ENCODE measurements at places on chromosomes 6 and 20.
A peak's percentile ranks its signal among the peaks of the same experiment; 100 is the strongest.

GRCh38 chr6:156984178-156984738, 207.1 kb downstream of the ARID1B start:
- peaks cover 90% of the 10 kb centered on the region for H3K4me1 ChIP-seq
- peak overlapping the region; percentile 71 for H3K27ac ChIP-seq
- H3K27me3 ChIP-seq: no peaks in the 10 kb centered on the region
- peak overlapping the region; percentile 18 for H3K4me3 ChIP-seq

DNA sequence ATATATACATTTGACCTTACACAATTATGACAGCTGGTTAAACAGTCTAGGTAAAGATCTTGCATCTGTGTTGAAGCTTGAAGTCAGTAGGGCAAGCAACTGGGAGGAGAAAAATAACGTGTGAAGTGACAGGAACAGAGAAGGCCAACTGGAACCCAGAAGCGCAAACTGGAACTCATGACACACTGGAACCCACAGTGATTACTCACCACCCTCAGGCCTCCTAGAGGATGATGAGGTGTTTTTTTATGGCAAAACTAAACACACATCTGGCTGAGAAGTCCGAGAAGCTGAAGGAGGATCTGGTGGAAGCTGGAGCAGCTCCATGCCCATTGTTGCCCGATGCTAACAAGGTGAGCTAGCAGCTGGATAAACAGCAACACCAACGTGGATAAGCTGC, 108.1 kb downstream of the TMEM200A start:
- no peaks in the 10 kb centered on the region for H3K36me3 ChIP-seq
- H3K4me3 ChIP-seq: no peak overlapping the region
- no peaks in the 10 kb centered on the region for H3K4me1 ChIP-seq
- no peak for ATAC-seq

DNA sequence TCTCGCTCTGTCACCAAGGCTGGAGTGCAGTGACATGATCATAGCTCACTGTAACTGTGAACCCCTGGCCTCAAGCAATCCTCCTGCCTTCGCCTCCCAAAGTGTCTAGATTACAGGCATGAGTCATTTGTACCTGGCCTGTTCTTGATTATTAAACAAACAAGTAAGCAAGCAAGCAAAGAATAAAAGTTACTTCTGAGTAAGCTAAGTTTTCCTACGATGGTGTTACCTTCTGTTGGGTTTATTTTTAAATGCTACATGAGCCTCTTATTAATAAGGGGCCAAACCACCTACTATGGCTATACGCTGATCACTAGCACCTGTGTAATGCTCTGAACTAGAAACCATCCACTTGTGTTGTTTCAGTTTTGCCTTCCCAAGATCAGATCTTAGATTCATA, 50.8 kb downstream of the IL22RA2 start:
- H3K27ac ChIP-seq: peak overlapping the region; percentile 59
- H3K27me3 ChIP-seq: no peaks in the 10 kb centered on the region
- no peak for ATAC-seq

- H3K27me3 ChIP-seq: peaks cover under 1% of the 10 kb centered on the region
- H3K4me1 ChIP-seq: peaks cover 15% of the 10 kb centered on the region
- H3K27ac ChIP-seq: no peak overlapping the region
- peaks cover 14% of the 10 kb centered on the region for H3K36me3 ChIP-seq
Measured at GRCh38 chr6:28303570-28303969, 22.2 kb downstream of the PGBD1 start.

- H3K27me3 ChIP-seq: peaks cover 32% of the 10 kb centered on the region
- no peak overlapping the region for H3K4me3 ChIP-seq
- H3K27ac ChIP-seq: no peak overlapping the region
- H3K36me3 ChIP-seq: no peaks in the 10 kb centered on the region
- no peak for ATAC-seq
Measured at GRCh38 chr6:148217921-148218320, 124.7 kb upstream of the SASH1 start.

DNA sequence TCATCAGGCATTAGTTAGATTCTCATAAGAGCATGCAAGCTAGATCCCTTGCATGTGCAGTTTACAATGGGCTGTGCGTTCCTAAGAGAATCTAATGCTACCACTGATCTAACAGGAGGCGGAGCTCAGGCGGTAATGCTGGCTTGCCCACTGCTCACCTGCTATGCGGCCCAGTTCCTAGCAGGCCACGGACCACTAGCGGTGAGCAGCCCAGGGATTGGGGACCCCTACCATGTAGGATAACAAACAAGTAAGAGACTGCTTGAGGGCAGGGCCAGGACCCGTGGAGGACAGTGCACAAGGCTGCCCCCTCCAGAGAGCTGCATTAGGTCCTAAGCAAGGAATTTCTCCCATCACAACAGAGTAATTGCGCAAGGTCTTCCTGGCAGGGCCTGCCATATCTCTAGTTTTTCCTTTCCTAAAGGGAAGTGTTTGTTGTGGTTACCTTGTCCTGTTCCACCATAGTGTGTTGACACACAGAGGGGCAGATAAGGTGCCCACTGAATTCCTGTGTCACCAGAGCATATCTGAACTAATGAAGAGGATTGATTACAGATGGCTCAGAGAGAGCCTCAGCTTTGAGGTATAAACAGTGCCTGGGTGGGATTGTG, 58.0 kb downstream of the PACRG start:
- peak; percentile 8 for ATAC-seq
- H3K4me3 ChIP-seq: no peak overlapping the region
- H3K27me3 ChIP-seq: no peaks in the 10 kb centered on the region

GRCh38 chr6:41055149-41055548, 2.1 kb downstream of the APOBEC2 start:
- ATAC-seq: no peak
- peaks cover 21% of the 10 kb centered on the region for H3K4me1 ChIP-seq
- H3K36me3 ChIP-seq: peaks cover 26% of the 10 kb centered on the region
- no peak overlapping the region for H3K4me3 ChIP-seq

DNA sequence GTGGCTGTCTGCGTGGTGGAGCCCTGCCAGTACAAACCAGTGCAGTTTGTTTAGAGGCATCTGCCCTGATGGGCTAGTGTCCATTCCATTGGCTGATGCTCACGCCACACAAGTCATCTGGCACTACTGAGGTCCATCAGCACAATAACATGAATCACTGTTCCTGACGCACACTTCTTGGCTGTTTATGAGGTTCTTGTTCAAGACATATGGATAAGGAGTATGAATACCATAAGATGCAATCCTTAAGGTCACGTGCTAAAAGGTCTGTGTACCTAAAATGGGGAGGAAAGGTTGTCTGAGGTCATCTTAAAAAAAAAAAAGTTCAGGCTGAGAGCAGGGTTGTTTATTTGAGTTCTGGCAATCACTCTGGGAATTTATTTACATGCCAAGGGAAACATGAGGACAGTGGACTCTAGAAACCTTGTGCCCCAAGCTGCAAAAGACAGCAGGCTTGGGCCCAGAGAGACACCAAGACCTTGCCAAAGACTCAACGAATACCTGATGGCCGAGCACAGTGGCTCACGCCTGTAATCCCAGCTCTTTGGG, 54.1 kb upstream of the SHLD1 start:
- H3K36me3 ChIP-seq: no peaks in the 10 kb centered on the region
- no peak overlapping the region for H3K4me3 ChIP-seq
- H3K27ac ChIP-seq: no peak overlapping the region
- ATAC-seq: no peak
- H3K4me1 ChIP-seq: peaks cover 8% of the 10 kb centered on the region

GRCh38 chr20:23257106-23257761, 93.4 kb upstream of the NXT1 start:
- H3K27ac ChIP-seq: no peak overlapping the region
- H3K27me3 ChIP-seq: peaks cover 28% of the 10 kb centered on the region
- ATAC-seq: no peak
- H3K36me3 ChIP-seq: no peaks in the 10 kb centered on the region

DNA sequence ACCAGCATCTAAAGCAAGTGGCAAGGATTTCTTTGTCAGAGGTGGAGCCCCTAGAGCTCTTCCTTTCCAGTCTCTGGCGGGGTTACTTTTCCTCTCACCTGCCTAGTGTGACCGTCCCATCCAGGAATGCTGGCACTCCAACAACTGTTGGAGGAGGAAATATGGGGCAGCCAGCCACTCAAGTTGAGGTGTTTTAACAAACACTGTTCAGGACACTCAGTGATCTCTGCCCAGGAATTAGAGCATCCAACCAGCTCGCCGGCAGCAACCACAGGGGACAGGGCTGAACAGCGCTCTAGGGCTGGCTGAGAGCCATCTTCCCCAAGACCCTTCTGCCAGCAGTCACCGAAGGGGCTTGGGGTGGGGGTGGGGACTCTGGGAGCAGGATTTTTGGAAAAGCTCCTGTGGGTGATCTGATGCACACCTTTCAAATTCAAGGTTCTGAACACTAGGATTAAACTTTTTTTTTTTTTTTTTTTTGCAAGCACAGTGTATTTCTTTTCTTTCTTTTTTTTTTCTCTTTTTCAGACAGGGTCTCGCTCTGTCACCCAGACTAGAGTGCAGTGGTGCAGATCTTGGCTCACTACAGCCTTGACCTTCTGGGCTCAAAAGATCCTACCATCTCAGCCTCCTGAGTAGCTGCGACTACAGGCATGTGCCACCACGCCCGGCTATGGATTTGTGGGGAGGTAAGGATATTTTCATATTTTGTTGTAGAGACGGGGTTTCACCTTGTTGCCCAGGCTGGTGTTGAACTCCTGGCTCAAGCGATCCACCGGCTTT, 28.4 kb upstream of the KCNK16 start:
- no peaks in the 10 kb centered on the region for H3K36me3 ChIP-seq
- H3K27me3 ChIP-seq: no peaks in the 10 kb centered on the region
- no peak for ATAC-seq
- H3K4me1 ChIP-seq: peaks cover 7% of the 10 kb centered on the region
- H3K27ac ChIP-seq: no peak overlapping the region
- H3K4me3 ChIP-seq: no peak overlapping the region

- no peaks in the 10 kb centered on the region for H3K27me3 ChIP-seq
- no peak overlapping the region for H3K4me3 ChIP-seq
- H3K36me3 ChIP-seq: peaks cover 29% of the 10 kb centered on the region
- H3K4me1 ChIP-seq: peaks cover 57% of the 10 kb centered on the region
Measured at GRCh38 chr6:116663308-116663707, 5.3 kb downstream of the ZUP1 start.

DNA sequence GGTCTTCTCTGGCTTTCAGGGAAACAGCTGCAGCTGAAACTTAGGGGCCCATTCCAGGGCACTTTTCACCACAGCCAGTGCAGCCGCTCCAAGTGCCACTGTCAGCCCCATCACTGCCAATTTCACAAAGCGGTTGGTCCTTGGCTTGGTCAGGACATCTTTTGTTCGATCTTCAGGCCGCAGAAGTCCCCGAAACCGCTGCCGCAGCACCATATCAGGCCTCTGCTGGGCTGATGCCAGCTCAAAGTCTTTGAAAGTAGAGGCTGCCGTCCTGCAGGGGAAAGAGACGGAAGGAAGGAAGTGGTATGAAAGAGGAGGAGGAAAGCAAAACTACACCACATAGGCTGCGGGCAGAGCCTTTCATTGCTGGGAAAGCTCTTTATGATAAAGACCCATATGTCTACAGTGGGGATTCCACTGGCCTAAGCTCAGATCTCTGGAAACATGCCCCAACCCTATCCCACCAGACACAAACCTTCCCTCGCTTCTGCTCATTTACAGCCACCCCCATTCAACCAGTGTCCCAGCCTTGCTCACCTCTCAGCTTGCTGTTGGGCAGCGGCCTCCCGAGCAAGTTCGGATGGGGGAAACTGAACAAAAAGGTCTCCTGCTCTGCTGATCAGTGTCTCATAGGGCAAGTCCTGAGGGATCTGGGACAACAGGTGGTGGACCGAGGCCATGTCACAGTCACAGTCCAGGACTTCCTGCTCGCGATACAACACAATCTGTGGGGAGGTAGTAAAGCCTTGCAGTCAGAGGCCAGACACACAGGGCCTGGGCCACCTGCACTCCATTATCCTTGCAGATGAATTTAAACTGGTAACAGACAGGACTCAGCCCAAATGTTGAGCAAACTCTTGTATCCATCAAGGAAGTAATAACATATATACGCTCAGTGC, 23.5 kb downstream of the TBC1D20 start:
- H3K27ac ChIP-seq: peak overlapping the region; percentile 68
- H3K4me3 ChIP-seq: peak overlapping the region; percentile 19
- H3K27me3 ChIP-seq: no peaks in the 10 kb centered on the region

DNA sequence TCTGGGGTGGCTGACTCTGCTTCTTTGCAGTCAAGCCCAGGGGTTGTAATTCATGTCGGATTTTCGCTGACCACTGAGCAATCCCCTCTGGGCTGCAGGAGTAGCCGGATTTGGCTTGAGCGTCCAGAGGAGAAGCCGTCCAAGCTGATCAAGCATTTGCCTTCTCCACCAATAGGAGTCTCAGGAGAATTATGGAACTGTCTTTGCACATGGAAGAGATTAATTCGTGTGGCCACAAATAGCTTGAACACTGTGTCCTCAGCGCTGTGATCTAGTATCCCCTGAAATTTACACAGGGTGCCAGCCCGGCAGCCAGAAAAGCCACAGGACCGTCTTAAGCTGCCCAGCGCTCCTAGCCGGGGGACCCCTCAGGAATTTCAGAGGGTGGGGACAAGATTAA, 37.1 kb downstream of the EYA2 start:
- no peak overlapping the region for H3K4me3 ChIP-seq
- H3K27ac ChIP-seq: no peak overlapping the region
- H3K27me3 ChIP-seq: peaks cover 24% of the 10 kb centered on the region
- no peaks in the 10 kb centered on the region for H3K36me3 ChIP-seq
- no peaks in the 10 kb centered on the region for H3K4me1 ChIP-seq

DNA sequence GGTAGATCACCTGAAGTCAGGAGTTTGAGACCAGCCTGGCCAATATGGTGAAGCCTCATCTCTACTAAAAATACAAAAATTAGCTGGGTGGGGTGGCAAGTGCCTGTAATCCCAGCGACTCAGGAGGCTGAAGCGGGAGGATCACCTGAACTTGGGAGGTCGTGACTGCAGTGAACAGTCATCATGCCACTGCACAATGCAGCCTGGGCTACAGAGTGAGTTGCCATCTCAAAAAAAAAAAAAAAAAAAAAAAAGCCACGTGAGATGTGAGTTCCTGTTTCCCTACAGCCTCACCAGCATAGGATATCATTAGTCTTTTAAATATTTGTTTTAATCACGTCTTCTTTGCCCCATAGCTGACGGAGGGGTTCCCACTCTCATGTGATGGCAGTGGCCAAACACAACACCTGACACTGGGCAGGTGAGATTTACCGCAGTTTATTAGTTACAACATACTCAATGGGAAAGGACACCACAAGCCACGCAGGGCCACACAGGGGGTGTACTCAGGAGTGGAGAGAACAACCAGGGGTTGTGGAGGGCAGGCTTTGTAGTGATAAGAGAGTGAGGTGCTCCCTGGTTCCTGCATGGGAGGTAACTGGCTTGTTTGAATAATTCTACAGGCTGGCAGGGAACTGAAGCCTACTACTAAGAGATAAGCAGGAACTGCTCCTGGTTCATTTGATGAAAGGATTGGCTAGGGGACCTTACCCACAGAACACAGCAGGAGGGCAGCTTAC, 4.6 kb upstream of the LZTS3 start:
- no peaks in the 10 kb centered on the region for H3K36me3 ChIP-seq
- no peak overlapping the region for H3K27ac ChIP-seq
- ATAC-seq: no peak
- peaks cover 24% of the 10 kb centered on the region for H3K27me3 ChIP-seq
